ENCODE measurements at places on chromosomes 7 and 10. TPM values are rescaled to one million over a fixed set of nuclear protein-coding genes. Genes with fewer than 3 reads are reported as not detected.
A peak's percentile ranks its signal among the peaks of the same experiment; 100 is the strongest.

DNA sequence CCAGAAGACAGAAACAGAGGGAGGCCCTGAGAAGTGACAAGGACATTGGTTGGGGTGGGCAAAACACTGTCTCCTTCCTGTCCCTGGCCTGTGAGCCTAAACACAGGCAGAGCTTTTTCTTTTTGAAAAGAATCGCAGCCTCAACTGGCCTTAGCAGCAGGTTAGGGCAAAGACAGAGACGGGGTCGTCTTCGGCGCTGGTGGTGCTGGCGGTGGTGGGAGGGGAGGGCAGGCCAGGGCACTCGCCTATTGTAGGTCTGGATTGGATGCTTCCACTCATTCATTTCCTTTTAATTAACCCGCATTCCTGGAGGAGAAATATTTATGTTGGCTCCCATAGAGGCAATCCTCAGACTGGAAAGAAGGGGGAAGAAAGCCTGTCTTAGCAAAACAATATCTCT is 22.6 kb downstream of the WNT8B start:
- no peak for DNase-seq

DNA sequence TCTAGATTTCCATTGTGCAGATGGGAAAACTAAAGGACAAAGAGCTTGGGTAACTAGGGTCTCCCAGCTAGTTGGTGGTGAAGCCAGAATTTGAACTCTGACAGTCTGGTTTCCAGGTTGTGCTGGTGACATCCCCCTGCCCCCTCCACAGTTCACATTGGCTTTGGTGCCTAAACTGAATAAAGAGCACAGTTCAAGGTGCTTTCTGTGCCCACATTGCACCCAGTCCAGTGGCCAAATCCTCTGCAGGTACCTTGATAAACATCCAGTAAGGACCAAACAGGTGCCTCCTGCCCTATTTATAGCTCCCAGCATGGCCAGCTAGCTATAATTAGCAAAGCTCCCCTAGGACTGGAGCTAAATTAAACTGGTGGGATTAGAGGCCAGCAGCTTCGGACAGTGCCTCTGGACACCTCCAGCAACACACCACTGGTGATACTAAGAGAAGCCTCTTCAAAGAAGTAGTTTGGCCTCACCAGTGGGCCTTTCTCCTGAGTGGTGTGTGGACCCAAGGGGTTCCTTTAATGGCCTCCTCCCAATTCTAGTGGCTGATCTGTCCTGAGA is 59.9 kb downstream of the KCNMA1 start:
- DNase-seq, result no peak

- no peak for DNase-seq
These were observed 50.5 kb downstream of the POT1 start for GRCh38 chr7:124879103-124879502.

- DNase-seq, result no peak
These were observed 190.9 kb upstream of the YAE1 start for GRCh38 chr7:39375047-39375873.

GRCh38 chr10:67725567-67725966 is 29.6 kb upstream of the CTNNA3 start:
- no peak for DNase-seq

DNA sequence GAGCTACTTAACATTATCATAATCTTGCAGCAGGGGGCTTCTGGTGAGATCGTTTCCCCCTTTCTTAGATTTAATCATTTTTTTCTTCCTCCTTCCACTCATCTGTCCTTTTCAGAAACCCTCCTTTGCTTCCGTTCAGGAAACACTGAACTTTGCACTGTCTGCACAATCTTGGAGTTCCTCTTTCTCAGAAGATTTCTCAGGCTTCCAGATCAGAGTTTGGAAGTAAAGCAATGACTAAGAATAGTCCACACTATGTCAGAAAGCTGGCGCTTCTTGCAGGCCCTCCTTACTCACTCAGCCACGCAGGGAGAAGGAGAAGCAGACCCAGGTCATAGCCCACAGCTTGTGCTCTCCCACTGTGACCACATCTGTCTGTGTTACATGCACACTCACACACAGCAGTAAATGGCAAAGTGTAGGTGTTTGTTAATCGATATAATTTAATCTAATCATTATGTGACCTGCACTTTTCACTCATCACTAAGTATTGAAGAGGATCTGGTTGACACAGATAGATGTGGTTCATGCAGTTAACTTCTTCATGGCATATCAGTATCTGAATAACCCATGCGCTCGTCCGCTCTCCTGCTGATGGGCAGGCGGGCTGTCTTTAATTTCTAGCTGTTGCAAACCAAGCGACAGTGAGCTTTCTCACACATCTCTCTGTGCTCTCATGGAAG is 30.2 kb downstream of the ALOX5 start:
- DNase-seq, result no peak

- DNase-seq, result no peak
These were observed 144.6 kb downstream of the SEMA3E start for GRCh38 chr7:83504330-83504729.

DNA sequence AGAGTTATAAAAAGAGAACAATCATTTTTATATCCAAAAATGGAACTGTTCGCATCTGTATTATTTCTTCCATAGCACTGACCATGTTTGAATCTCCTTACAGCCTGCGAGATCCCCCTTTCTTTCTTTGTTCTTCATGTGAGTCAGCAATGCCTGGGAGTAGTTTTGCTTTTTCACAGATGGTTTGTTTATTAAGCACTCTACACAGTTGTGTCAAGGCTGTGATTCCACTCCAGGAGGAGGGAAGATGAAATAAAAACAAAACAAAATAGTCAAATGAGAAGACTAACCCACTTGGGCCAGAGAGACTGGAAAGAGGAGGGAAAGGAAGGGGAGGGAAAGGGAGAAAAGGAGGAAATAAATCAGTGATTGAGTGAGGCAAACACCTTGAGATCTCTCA is 7.8 kb downstream of the LIPF start:
- peak; percentile 78 for DNase-seq

DNA sequence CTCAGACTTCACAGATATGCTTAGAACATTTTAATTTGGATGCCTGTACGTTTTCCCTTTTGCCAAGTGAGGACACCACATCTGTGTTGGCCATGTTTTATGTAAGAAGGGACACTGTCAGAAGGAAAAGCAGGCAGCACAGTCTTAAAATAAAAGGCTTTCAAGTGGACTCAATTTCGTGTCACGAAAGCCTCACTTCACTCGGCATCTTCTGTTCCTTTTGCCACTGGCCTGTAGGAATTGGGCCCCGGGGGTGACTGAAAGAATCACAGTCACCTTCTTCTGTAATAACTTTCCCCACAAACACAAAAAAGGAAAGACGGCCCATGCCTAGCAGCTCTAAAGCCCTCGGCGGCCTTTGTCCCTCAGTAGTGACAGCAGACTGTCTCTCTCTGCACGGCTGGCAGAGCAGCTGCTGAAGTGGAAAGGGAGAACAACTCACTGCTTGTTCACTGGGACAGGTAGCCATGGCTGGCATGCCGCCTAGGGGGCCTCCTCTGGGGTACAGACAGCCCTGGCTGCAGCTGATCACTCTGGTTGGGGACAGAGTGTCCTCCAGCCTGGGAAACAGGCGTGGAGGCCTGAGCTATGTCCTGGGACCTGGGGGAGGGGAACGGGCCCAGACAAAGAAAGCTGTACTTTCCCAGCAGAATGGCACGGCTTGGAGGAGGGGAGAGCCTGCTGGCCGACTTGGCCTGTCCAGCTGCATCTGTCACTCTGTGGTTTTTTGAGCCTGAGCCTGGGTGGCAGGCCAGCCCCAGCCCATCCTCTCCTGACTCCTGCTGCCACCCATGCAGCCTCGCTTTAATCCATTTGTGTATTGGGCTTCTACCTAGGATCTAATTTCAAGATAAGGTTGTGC is 4.4 kb downstream of the RASSF4 start:
- no peak for DNase-seq

DNA sequence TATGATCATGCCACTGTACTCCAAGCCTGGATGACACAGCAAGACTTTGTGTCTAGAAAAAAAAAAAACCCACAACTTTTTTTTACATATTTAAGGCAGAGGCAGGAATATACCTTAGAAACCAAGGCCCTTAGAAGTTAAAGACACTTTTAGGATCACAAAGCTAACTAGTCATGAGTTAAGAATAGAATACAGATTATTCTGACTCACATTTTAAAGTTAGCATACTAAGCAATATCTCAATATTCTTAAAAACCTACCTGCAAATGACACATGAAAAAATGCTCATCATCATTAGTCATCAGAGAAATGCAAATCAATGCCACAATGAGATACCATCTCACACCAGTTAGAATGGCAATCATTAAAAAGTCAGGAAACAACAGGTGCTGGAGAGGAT is 177.7 kb downstream of the CHCHD3 start:
- DNase-seq, result no peak

- no peak for DNase-seq
These were observed 50.8 kb downstream of the PHYHIPL start for GRCh38 chr10:59227136-59227673.

GRCh38 chr7:117811696-117812095 is 61.5 kb downstream of the CTTNBP2 start:
- no peak for DNase-seq

DNA sequence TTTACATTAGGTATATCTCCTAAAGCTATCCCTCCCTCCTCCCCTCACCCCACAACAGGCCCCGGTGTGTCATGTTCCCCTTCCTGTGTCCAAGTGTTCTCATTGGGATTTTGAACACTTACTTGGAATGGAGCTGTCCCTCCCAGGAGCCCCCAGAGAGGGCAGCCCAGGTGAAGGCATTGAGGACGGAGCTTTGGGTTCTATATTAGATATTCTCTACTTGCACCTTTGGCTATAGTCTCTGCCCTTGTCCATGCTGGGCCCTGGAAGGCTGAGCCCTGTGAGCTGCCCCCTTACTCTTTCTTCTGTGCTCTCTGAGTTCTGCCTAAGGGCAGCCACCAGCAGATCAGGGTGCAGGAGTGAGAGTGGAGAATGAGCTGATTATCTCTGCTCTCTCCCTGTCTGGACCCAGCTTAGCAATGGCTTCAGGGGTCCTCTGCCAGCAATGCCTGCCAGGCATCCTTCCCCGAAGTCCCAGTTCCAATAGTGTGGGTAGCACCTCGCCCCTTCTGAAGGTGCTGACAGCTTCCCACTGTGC is 11.2 kb downstream of the ADRA2A start:
- no peak for DNase-seq

DNA sequence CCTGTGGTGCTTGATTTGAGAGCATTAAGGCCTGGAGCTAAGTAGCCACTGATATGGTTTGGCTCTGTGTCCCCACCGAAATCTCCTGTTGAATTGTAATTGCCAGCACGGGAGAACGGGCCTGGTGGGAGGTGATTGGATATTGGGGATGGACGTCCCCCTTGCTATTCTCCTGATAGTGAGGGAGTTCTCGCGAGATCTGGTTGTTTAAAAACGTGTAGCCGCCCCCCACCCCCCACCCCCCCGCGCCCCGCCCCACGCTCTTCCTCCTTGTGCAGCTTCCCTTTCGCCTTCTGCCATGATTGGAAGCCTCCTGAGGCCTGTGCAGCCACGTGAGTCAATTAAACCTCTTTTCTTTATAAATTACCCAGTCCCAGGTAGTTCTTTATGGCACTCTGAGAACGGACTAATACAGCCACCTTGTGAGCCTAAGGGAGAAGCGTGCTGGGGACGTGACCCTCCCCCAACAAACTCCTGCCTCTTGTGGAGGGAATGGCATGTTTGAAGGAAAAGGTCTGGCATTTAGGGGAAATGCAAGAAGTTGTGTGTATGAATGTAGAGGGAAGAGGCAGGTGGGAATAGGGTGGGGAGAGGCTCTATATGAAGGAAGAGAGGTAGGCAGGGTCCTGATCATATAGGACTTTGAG is 118.0 kb upstream of the KMT2C start:
- DNase-seq, result no peak

- no peak for DNase-seq
These were observed 54.6 kb downstream of the AFAP1L2 start for GRCh38 chr10:114349522-114350215.

DNA sequence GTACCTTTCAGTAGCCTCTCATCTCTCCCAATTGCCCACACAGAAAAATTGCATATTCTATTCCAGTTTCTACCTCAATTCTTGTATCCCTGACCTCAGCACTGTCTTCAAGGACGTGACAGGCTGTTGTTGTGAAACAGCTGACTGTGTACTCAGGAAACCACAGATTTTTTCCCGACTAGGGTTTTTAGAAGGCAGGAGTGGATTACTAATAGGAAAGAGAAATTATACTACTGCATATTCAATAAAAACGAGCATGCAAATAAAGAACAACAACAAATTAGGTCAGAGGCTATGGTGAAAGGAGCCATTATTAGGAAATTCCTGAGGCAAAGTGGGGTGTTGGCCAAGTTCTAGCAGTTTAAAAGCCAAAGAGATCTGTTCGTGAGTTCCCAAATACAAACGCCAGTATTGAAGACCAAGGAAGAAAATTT is 93.4 kb downstream of the DOCK4 start:
- no peak for DNase-seq

DNA sequence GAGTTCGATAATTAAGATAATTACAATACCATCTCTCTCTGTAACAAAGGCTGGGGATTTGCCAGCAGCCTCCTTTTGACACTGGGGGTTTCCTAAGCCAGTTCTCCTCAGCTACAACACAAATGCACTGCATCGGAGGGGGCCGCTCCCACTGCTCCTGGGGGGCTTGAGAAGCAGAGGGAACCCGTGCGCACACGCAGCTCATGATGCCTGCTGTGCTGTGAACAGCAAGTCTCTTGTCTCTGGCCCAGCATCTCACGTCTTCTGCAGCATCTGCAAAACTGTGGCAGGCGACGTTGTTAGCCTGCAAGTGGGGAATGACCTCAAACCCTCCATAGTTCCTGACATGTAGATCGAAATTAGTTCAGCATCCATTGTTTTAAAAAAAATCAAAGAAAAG is 5.5 kb downstream of the VIPR2 start:
- no peak for DNase-seq

- DNase-seq, result no peak
These were observed 59.7 kb downstream of the PHTF2 start for GRCh38 chr7:77858278-77858677.

DNA sequence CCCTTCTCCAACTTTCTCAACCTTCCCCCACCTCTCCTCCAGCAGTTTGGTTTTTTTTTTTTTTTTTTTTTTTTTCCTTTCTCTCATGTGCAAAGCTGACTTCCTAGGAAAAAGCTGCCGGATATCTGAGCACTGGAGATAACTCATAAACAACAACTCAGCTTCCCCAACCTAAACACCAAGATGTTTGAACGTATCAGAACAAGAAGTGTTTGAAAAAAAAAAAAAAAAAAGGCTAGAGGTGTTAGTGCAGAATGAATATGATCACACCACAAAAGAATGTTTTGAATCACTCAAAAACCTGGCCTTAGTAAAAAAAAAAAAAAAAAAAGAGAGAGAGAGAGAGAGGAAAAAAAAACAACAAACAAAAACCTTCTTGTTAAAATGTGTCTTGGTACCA is 11.2 kb downstream of the GATA3 start:
- DNase-seq, result peak; percentile 10

- no peak for DNase-seq
These were observed 92.7 kb downstream of the DNAJC1 start for GRCh38 chr10:21910798-21911197.

- no peak for DNase-seq
These were observed 43.8 kb upstream of the GPR26 start for GRCh38 chr10:123622381-123622780.

GRCh38 chr7:94239661-94240234 is 154.9 kb upstream of the COL1A2 start:
- no peak for DNase-seq

GRCh38 chr10:25820472-25820871 is 113.6 kb upstream of the MYO3A start:
- DNase-seq, result no peak

Gene SP8
- total RNA-seq, result not detected

Gene PVRIG
- total RNA-seq, result not detected

Gene PPP1R17
- total RNA-seq, result not detected

Gene TSPAN33
- total RNA-seq, result 14.3 TPM

Gene TUBB8
- total RNA-seq, result 0.29 TPM

Gene UTF1
- total RNA-seq, result not detected

Gene TMEM196
- not detected for total RNA-seq
